ENCODE measurements at places on chromosomes 11 and 22.

- no peak for DNase-seq
These were observed 10.8 kb downstream of the YPEL4 start for GRCh38 chr11:57638811-57639320.

GRCh38 chr22:37639070-37639760 is at the start of gene SH3BP1:
Gene SH3BP1, plus strand, starts transcription at chr22:37639669. Its CDS starts 119 bp downstream, at chr22:37639788.
- DNase-seq = peak; percentile 45

- no peak for DNase-seq
These were observed 98.8 kb downstream of the PKNOX2 start for GRCh38 chr11:125263268-125263790.

- DNase-seq = no peak
These were observed 61.9 kb downstream of the ARHGEF12 start for GRCh38 chr11:120398132-120398531.

GRCh38 chr11:99548264-99548663 is 527.5 kb downstream of the CNTN5 start:
- no peak for DNase-seq

- DNase-seq = no peak
These were observed 3.4 kb downstream of the NLRP6 start for GRCh38 chr11:281486-282161.
